ELF-1 (cell line): ENCODE measurements at places on chromosomes 2 and 18.

DNA sequence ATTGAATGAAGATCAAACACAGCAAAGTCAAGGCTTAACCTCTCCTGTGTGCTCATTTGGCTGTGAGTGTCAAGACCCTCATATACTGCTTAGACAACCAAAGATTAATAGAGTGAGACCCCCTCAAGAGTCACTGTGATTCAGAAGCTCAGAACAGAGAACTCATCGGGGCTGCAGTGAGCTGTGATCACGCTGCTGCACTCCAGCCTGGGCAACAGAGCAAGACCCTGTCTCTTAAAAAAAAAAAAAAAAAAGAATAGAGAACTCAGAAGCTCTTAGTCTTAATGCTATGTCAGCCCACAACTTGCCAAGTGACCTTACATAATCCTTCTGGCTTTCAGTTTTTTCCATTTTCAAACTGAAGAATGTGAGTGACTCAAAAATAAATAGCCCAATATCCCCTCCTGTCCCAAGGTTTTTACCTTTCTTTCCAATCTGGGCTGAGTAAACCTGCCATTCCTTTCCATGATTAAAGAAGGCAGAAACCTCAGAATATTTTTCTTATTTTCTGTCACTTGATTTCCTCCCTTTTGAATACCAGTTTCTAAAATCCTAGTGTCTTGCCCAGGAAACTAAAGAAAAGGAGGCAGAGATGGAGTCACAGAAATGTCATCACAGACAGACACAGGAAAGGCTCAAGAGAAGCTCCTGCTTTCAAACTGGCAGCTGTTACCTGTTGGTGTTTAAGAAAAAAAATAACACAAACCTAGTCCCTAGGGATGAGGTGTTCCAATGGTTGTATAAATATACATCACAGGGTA, 102.4 kb downstream of the CACNB4 start:
- DNase-seq: no peak

DNA sequence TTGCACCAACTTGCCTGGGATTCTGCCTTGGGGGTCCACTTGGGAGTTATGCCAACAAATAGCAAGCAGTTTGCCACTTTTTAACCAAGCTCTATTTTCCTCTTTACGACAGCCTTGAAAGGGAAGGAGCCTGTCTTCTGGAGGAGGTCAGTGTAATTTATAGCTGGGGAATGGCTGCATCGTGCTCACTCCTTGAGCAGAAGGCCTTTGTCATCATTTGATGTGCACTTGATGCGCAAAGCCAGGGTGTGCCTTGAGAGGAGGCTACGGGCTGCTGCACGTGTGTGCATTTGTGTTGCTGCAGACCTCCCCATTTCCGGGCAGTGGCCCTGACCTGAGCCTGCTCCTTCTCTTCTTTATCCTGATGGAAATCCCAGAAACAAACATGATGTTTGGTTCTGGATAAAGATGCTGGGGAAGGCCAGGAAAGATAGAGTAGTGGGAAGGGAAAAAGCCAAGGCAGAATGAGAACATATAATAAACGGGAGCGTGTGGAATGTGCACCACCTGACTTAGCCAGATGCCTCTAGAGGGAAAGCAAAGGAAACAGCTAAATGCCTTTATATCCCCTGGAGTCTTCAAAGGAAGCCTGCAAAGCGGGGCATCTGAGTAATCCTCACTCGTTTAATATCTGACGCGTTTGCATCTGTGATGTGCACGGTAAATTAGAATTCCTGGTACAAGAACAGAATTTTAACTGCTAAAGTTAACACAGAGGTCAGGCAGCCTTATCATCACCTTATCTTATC, 68.3 kb upstream of the ZNF521 start:
- DNase-seq: peak; percentile 5

DNA sequence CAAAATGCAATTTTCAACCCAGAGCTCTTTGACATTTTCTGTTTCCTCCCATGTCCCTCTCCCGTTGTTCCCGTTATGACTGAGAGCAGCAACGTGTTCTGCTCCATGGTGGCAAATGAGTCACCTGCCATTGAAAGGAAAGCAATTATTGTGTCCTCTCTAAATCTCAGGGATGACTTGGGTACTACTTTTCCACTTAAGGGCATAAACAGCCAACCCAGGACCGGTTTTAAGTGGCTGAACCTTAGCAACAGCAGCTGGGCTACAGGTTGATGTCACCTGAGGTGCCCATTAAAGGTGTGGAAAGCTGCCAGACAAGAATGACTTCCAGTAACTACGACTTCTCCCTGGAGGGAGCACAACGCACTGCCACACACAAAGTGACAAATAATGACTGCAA, 236.8 kb downstream of the NCKAP5 start:
- DNase-seq: peak; percentile 15

DNA sequence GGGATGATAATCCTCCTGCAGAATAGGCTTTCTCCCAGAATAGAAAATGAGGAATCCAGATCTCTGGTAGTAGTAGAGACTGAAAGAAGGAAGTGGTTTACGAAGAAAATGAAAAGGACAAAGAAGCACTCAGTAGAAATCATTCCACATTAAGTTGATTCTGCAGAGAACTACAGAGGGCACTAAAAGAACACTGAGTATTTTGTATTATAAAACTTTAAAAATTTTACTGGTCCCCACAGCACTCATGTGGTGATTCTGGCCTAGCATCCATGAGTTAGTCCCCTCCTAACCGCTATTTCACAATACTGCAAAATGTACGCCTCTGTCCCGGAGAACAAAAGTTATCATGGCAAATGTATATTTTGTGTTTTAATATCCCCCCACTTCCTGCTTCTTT, 42.9 kb upstream of the SLC35F5 start:
- DNase-seq: no peak

- DNase-seq: no peak
Measured at GRCh38 chr18:56891116-56891515, 240.0 kb downstream of the WDR7 start.

DNA sequence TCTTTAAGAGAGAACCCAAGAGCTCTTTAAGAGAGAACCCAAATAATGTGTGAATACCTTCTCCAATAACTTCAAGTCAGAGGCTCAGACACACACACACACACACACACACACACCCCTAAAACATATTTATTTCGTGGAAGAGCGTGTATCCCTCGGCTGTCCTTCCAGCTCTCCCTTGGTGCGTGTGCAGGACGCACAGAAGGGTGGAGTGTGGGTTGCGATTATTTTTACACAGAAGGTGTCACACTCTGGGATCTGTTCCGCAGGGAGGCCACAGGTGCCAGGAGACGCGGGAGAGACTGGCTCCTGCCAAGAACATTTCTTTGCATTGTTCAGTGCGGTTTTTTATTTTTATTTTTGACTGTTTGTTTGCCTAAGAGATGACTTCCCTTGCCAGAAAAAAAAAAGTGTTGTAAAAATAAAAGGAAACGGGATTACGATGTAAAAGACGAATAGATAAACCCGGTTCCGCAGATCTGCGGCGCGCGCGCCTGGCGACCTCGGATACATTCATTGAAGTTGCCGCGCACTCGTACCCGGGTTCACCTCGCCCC, 47.3 kb upstream of the ATP6V1B1 start:
- DNase-seq: no peak

GRCh38 chr2:133843551-133843950, 275.3 kb upstream of the NCKAP5 start:
- no peak for DNase-seq

DNA sequence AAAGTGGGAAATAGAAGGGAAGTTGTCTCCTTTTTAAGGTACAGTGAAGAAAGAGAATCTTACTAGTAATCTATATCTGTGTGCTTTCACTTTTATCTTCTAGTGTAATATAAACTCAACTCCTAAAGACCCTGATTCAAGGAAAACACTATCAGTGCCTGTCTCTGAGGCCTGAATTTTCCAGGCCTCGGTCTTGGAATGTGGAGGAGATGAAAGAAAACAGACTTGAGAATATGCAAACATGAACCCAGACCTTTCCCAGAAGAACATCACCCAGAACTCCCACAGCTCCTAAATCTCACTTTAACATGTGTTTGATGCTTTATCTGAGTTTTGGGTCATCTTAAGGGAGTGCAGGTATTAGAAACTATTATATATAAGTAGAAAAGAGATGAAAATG, 51.8 kb downstream of the EPB41L5 start:
- peak; percentile 28 for DNase-seq

GRCh38 chr2:108927936-108928659, 60.9 kb downstream of the EDAR start:
- no peak for DNase-seq

GRCh38 chr2:39380525-39381150, 56.4 kb downstream of the MAP4K3 start:
- no peak for DNase-seq

DNA sequence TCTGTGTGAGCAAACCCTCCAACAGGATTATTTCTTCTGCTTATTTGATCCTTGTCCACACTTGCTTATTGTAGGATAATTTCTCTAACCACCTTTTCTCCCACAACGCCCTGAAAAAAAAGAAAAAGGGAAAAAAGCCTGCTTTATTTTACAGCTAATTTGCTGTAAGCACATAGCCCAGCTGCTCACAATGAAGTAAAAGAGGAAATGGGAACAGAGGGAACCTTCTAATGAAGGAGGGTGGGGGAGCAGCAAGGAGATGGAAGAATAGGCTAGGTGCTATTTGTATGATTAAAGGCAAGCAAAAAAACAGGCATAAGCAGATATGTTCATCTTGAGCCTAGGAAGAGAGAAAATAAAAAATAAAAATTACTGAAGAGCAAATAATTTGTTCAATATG, 331.6 kb downstream of the TXNL1 start:
- DNase-seq: no peak

DNA sequence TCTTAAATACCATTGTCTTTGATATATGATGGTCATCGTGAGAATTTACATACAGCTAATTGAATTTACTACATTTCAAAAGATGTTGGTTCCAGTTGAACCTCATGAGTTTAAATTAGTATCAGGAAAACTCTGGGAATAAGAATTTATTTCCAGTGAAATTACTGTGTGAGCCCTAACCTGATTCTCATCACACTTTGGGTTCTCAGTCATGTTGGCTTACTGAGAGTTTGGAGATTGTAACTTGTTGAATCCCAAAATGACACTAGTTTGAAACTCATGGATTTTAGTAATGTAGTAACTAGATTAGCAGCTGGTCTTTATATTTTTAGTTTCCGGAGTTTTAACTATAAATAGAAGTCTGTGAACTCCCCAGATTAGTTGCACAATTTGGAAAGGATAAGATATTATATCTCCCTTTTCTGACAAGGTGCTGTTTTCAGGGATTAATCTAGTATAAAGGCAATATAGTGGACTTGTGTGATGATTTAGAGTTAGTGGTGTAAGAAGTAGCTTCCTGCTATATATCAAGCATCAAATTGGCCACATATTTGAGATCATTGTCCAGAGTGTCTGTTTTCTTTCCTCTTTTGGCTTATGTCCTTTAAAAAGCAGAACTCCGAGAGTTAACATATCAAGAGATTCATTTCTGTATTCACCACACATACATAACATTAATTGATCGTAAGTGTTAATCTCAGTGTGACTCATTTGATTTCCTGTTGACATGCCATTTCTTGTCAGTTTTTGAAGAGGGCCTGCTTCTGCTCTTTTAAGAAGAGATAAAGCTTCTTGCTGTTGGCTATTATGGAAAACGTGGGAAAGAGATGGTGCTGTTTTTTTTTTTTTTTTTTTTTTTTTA, 15.7 kb downstream of the NDUFV2 start:
- no peak for DNase-seq

DNA sequence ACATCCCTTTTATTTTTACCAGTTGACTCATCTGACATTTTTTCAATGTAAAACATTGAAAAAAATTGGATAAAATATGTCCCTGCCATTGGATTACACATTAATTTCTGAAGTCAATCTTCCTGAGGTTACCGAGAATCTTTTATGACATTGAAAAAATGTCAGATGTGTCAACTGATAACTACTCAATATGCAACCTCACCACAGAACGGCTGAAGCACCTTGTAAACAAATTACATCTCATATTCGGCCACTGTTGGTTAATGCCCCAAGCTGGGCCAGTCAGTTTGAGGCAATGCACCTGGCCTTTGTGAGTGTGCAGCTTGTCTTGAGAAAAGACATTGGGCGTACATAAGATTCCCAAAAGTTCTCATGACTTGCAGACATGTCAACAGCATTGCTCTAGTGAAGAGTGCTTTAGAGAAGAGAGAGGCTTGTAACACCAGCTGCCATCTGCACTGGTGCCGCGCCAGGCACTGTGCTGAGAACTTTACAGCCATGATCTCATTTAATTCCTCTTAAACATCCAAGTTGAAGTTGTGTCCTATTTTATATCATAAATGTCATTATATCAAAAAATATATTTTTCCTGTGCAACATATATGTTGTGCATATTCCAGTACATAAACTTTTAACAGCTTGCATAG, 112.7 kb upstream of the SLC35G4 start:
- no peak for DNase-seq

- no peak for DNase-seq
Measured at GRCh38 chr2:138110453-138111083, 146.3 kb downstream of the HNMT start.

DNA sequence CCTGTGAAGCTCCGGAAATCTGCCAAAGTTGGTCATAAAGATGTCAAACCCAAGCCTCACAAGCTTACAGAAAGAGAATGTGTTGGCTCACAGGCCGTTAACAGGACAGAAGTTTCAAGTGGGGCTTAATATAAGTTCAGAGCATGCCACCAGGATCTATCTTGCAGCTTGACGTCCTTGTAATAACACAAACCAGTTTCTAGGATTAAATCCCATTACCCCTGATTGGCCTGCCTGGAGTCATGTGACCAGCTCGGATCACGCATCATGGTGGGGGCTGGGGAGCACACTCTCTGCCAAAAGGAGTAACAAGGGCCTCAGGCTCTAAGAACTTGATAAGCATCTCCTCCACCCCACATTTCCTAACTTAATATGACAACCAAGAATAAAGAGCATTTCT, 38.9 kb upstream of the SCG2 start:
- peak; percentile 20 for DNase-seq

GRCh38 chr2:45922577-45922988, 271.1 kb downstream of the PRKCE start:
- DNase-seq: peak; percentile 45
